ENCODE measurements at places on chromosomes 3 and 15.

DNA sequence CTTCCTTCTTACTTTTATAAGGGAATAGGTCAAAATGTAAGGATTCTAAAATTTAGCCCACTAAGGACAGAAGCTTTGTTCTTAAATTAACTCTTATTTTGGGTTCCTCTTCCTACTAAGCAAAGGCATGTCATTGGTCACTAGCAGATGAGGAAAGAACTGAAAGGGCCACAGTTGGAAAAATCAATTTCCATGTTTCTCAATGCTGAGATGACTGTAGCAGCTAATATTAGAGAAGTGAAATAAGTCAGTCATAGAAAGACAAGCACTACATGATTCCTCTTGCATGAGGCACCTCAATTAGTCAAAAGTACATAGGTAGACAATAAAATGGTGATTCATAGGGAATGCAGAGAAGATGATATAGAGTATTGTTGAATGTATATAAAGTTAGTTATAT is 353.7 kb downstream of the RSL24D1 start:
- no peak for DNase-seq

DNA sequence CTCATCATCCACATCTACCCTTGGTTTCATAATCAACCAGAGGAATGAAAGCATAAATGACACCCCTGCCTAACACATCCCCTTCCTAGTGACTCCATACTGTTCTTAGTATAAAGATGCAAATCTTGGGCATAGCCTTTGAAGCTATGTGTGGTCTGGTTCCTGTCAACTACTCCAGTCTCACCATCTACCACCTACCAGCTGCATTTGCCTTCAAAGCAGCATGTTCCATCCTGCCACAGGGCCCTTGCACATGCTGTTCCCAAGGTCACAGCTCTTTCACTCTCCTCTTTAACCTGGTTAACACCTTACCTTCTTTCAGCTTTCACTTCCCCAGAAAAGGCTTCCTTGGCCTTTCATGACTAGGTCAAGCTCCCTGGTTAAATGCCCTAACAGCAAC is 62.3 kb upstream of the ARHGEF3 start:
- no peak for DNase-seq

GRCh38 chr3:191972714-191973398 is 511.9 kb downstream of the PYDC2 start:
- DNase-seq, result no peak

DNA sequence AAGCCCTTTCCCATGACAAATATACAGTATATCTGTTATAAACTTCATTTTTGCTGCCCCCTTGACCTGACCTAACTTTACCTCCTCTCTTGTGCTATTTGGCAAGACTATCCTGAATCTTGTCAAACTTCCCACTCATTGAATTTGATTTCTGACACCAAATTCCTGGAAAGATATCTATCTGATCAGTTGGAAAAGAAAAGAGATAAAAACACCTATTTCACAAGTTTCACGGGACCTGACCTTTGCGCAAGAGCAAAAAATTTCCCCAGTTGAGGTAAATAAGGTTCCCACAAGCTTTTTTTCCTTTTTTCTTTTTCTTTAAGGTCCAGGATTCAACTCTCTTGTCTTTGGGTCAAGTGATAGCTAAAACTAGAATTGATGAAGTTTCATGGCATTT is 189.2 kb upstream of the LPP start:
- DNase-seq, result no peak

- DNase-seq, result no peak
Measured at GRCh38 chr3:28590216-28590615, 241.6 kb upstream of the AZI2 start.

- no peak for DNase-seq
Measured at GRCh38 chr3:197105786-197106185, 76.2 kb upstream of the MELTF start.

- no peak for DNase-seq
Measured at GRCh38 chr3:46269556-46269955, 27.3 kb downstream of the CCR3 start.

GRCh38 chr15:66287461-66288057 is 5.8 kb upstream of the DIS3L start:
- peak; percentile 15 for DNase-seq

DNA sequence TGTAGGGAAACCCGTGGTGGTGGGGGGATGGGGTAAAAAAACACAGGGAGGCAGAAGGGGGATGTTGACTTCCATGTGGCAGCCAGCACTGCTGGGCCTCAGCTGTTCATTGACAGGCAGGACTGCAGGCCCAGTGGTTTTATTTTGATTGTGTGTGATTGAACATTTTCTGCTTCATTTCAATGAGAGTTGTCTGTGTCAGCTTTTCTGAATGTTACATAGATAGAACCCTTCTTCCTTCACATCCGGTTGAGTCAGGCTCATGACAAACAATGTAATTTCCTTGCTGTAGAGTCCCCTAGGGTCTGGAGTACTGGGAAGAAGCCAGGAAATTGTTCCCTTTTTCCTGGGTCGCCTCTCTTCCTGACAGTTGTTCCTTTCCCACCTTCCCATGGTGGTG is 8.2 kb upstream of the RPP25 start:
- DNase-seq, result no peak

DNA sequence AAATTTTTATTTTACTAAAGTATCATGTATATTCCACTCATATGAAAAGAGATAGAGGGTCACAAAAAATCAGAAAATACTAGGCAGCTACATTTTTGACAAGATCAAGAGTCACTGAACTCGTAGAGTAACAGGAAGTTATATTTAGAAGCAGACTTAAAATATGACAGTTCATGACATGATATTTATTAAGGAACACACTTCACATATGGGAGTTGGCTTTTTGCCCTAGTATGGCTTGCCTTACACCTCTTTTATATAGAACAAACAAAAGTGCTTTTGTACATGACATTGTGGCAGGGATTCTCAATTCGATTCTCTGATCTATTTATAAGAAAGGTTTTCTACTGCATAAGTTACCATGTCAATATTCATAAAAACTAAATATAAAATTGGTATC is 80.1 kb upstream of the GBE1 start:
- DNase-seq, result peak; percentile 16

GRCh38 chr3:2078821-2079220 is 19.8 kb upstream of the CNTN4 start:
- no peak for DNase-seq

DNA sequence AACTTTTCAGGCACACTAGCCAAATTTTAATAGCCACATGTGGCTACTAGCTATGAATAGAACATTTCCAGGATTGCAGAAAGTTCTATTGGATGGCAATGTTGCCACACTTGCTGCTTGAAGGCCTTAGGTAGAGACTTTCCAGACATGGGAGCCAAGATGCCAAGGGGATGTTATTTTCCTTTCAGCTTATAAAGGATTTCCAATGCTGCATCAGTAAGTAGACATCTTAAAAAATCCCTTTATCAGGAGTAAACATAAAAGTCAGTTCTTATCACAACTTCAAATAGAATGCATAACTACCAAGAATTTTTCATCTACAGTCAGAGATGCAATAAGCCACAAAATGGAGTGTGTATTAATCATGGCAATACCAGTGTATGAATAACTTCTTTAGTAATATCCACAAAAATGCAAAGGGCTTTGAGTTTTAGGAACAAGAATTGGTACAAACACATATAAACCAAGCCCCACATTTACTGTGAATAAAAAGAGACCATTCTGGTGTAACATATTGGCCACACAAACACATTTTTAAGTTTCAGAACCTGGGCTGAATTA is 457.1 kb upstream of the ADAMTS9 start:
- no peak for DNase-seq

- no peak for DNase-seq
Measured at GRCh38 chr15:28911310-28911931, 25.6 kb downstream of the APBA2 start.

GRCh38 chr3:192040282-192041043 is 579.5 kb downstream of the PYDC2 start:
- no peak for DNase-seq

DNA sequence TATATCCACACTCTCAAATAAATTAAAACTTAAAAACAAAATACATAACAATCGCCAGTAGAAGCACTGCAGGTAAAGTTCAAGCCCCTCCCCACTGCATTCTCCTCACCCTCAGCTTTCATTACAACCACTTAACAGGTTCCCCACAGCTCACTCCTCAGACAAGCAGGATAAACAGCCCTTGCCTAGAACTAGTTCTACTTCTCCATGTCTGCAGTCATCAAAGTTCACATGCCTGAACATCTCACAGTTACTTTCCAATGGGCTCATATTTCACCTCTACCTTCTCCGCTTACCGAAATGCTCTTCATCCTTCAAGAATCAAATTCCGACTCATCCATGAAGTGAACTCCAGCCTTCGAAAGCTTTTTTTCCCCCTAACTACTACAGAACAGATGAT is 4.1 kb downstream of the YEATS2 start:
- no peak for DNase-seq

DNA sequence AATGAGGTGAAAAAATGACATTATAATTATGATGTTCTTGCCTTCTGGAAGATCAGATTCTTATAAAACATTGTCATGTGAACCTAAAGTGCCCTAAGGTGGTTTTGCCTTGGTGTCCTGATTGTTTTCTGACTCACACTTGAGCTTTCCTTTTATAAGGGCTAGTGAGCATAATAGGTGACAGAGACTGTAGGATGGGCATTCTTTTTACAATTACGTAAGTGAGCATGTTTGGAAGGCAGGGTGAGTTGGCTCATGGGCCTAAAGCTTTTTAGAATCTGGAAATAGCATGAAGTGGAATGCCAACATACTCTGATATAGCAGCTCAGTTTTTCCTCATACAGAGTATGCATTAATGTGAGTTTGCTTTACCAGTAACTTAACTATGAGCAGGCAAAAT is 41.2 kb downstream of the CRYBG3 start:
- DNase-seq, result no peak

DNA sequence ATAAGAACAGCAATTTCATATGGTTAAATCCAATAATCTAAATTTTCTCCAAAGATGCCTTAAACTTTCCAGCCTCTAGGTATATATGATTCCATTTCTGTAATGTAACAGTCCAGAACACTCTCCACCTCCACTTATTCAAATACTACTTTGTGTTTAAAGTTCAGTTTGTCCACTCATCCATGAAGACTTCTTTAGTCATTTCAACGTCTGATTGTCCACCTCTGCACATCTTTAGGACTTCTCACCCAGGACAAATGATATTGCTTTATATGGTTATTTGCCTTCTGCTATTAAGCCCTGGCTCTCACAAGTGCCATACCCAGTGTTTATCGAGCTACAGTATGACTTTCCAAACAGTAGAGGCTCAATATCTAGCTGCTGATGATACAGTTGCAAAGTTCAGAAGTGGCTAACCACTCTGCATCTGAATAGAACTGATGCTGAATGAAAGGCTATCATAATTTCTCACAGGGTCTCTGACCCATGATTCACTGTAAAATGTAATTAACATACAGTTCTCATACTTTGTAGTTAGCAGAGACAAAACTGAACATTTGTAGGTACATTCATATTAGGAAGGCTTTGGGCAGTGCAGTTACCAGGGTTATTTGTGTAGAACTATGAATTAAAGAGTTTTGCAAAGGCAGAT is 93.7 kb upstream of the MBNL1 start:
- no peak for DNase-seq

- no peak for DNase-seq
Measured at GRCh38 chr3:72601983-72602750, 246.1 kb downstream of the SHQ1 start.

- no peak for DNase-seq
Measured at GRCh38 chr3:193943851-193944517, 192.0 kb upstream of the HES1 start.

GRCh38 chr3:151770956-151771355 is 37.2 kb downstream of the AADACL2 start:
- DNase-seq, result no peak

DNA sequence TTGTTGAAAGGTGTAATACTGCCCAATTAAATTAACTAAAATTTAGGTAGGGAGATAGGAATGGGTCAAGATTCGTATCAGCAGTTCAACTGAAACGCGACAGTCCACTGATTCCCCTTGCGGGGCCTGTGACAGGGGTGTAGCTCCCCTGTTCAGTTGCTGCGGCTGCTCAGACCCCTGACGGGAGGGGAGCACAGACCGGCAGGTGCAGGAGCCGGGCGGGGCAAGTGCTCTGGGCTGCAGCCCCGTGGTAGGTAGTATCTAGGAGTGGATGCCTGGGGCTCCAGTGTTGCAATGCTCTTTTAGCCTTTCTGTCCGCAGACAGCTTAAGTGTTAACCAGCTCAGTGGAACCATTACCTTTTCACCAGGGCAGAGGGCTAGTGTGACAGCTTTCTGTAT is 164.9 kb downstream of the ROBO2 start:
- DNase-seq, result no peak

- peak; percentile 48 for DNase-seq
Measured at GRCh38 chr3:2246873-2247648, 148.4 kb downstream of the CNTN4 start.

- peak; percentile 4 for DNase-seq
Measured at GRCh38 chr3:120093119-120093910, 932 bp downstream of the GSK3B start.

DNA sequence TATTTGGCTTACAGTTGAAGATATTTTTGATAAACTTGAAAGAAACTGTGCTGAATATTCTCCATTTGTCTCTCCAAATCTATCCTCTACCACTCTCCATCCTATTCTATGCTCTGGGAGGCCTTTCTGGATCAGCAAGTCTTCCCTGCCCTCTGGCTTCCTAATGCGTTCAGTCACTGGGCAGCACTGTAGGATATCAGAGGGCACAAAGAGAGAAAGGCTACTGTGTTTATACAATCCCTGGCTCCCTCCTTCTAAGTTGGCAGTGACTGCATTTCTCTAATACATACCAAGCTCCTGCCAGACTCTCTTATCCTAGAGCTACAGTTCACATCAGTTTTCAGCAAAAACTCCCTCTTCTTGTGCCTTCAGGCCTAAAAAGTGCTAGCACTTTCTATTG is 102.1 kb upstream of the FHIT start:
- DNase-seq, result no peak

- DNase-seq, result no peak
Measured at GRCh38 chr3:152428577-152428976, 159.8 kb downstream of the MBNL1 start.

DNA sequence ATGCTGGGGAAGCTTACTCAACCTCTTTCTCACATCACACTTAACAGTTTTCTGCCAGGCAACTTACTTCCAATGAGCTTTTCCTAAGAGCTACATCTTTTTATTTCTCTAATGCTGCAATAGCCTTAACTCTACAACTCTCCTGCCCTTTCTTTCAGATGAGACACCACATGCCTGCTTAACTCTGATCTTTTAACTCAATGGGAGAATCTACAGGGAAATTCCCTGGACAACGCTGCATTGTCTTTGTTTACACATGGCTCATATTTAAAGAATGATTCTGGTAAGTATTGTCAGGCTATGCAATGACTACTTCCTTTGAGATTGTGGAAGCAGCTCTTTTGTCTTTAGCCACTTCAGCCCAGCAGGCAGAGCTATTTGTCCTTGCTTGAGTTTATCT is 353.1 kb upstream of the BCHE start:
- DNase-seq, result no peak

DNA sequence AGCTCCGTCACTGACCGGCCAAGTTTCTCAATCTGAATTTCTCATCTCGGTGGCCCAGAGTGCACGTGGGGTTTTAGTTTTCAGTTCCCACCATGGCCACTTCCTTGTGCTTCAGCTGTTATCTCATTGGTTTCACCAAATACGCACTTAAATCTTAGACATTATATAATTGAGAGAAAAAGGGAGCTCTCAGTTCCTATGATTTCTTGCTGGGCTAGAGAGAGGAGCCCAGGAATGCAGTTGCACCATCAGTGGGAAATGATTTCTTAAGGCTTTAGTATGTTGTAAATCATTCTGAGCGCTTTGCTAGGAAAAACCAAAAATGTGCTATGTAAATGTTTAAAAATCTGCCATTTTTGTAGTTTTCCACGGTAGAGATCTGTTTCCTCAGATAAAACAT is 53.2 kb downstream of the OXNAD1 start:
- no peak for DNase-seq

- DNase-seq, result no peak
Measured at GRCh38 chr3:108728934-108729333, 28.3 kb downstream of the RETNLB start.

Data from SHP77 (cell line).